ENCODE measurements at places on chromosomes 1 and 21.
A peak's percentile ranks its signal among the peaks of the same experiment; 100 is the strongest.

DNA sequence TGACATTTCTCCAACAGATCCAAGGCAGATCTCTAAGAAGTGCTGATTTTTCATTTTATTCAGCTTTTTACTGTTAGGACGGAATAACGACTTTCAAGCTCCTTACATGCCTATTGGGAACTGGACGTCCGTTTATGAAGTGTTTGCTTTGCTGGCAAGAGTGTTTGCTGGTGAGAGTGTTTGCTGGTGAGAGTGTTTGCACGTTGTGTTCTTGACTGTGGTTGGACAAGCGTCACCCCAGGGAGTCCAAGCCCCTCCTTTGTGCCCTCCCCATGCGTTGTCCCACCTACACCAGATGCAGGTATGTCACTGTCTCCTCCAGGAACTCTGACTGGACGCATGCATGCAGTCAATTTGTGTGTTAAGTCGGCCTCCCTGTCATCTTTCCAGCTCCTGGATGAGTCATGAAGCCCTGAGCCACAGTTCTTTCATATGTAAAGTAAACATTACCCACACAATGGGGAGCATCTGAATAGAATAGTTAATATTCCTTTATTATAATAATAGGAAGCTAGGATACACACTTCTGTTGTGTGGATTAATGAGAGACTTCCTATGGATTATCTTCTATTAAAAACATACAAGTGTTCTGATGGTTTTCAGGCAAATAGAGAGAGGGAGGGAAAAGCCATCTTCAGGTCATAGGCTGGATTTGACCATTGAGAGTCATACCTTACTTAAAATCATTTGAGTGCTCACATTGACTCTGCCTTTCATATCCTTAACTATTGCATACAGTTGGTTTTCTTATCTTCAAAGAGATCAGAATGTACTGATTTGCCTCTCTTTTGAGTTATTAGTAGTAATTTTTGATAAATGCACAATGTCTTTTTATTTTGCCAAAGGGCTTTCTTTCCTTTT lies 119.2 kb downstream of the GALNT2 start:
- DNase-seq: peak; percentile 16

DNA sequence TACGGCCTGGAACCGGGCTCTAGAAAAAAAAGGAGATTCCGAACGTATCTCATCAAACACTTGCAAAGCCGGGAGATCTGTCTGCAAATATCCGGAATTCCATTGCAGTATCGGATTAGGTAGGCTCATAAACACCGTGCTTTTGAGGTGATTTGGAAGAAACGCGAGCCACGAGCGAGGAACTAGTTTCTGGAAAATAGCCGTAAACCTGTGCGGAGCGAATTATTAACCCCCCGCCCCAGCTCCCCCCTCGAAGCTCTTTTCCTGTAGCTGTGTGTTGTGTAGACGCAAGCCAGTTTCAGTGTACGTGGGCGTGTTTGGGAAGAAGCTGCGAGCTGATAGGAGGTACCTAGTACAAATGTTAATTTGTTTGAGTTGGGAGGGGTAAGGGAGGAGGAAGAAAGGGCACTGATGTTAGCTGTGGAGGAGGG lies 1.1 kb downstream of the RALGPS2 start:
- no peak for DNase-seq

DNA sequence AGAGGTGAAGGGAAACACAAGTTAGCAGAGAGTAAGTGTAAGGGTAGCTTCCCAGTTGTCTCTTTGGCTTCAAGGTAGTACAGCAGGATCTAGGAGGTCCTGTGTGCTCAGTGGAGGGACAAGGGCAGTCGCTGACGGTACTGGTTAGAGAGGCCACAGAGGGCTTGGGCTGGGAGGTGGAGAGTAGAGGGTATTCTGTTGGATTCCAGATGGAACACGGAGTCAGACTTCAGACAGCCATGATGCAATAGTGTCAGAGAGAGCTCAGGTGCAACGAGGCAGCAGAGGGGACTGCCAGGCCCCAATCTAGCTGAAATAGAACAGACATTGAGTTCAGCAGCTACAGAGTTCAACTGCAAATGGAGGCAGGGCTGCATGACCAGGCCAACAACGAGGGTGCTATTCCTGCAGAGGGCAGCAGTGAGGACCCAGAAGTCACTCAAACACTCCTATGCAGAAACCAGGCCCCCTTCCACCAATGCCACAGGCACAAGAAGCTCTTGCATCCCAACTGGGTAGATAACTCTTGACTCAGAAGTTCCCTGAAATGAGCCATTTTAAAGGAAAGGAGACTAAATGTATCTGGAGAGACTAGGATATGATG lies 325.0 kb upstream of the ESRRG start:
- no peak for DNase-seq

DNA sequence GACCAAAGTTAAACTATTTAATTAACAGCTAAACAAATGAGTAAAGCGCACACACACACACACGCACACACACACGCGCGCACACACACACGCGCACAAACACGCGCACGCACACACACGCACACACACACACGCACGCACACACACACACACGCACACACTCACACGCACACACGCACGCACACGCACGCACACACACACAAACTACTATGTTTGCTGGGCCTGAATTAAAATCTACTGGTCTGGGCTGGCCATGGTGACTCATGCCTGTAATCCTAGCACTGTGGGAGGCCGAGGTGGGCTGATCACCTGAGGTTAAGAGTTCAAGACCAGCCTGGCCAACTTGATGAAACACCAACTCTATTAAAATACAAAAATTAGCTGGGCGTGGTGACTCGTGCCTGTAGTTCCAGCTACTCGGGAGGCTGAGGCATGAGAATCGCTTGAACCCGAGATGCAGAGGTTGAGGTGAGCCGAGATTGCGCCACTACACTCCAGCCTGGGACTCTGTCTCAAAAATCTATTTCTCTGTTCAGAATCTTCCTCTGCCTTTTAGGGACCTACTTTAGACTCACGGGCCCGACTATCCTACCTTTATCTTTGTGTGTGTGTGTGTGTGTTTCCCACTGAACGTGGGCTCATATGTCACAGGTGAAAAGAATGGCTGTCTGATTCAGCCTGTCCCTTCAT lies 37.5 kb upstream of the DNAJC11 start:
- DNase-seq: no peak

DNA sequence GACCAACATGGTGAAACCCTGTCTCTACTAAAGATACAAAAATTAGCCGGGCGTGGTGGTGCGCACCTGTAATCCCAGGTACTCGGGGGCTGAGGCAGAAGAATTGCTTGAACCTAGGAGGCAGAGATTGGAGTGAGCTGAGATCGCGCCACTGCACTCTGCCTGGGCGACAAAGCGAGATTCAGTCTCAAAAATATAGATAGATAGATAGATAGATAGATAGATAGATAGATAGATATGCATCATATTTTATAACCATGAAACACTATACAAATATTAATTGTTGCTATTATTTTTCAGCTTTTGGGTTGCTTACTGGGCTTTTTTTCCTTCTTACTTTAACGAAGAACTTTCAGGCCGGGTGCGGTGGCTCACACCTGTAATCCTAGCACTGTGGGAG lies 4.8 kb upstream of the FAF1 start:
- no peak for DNase-seq

DNA sequence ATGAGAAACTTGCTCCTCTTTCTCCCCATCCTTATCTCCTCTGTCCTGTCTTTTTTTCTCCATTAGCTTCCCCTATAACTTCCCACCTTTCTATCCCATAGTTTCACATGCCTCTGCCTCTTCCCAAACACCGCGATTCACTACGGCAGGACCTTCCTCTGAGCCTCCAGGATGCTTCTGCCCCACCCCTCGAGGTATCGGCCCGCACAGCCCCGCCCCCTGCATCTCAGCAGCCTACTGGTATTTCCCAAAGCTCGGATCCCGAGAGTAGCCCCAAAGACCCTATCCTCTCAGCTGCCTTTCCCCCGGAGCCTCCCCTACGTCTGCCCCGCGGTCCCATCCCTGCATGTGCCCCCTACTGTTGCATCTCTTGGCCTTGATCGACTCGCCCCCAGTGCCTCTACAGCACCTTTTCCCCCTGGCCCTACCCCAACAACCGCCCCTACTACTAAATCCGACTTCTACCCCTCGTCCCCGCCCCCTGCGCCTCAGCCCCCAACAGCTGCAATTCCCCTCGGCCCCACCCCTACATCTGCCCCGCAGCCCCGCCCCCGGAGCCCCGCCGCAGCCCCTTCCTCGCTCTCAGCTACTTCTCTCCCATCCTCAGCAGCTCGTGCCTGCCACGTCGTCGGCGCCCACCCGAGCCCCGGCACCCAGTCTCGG lies 512 bp downstream of the PIAS3 start:
- no peak for DNase-seq

GRCh38 chr1:31394584-31395193 lies 18.3 kb upstream of the SERINC2 start:
- DNase-seq: peak; percentile 79

DNA sequence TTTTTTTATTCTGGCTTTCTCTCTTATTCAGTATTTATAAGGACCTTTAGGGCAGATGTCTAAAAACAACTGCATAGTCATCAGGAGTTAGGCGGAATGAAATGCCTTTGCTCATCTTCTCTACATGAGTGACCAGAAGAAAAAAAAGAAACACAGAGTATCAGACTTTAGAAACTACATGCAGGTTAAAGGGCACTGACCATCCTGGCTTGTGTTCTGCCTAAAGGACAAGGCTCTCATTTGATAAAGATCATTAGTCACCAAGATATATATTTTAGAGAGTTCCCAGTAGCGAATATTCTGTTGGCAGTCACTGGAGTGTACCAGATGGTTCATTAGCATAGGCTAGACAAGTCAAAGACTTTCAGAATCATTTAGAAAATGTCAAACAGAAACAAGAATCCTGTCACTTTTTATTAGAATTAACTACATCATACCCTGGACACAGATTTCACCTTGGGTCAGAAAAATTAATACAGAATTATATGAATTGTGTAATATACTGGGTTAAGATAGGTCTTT lies 145.6 kb downstream of the NR5A2 start:
- DNase-seq: no peak

GRCh38 chr1:194081444-194081843 lies 895.0 kb upstream of the B3GALT2 start:
- DNase-seq: no peak

DNA sequence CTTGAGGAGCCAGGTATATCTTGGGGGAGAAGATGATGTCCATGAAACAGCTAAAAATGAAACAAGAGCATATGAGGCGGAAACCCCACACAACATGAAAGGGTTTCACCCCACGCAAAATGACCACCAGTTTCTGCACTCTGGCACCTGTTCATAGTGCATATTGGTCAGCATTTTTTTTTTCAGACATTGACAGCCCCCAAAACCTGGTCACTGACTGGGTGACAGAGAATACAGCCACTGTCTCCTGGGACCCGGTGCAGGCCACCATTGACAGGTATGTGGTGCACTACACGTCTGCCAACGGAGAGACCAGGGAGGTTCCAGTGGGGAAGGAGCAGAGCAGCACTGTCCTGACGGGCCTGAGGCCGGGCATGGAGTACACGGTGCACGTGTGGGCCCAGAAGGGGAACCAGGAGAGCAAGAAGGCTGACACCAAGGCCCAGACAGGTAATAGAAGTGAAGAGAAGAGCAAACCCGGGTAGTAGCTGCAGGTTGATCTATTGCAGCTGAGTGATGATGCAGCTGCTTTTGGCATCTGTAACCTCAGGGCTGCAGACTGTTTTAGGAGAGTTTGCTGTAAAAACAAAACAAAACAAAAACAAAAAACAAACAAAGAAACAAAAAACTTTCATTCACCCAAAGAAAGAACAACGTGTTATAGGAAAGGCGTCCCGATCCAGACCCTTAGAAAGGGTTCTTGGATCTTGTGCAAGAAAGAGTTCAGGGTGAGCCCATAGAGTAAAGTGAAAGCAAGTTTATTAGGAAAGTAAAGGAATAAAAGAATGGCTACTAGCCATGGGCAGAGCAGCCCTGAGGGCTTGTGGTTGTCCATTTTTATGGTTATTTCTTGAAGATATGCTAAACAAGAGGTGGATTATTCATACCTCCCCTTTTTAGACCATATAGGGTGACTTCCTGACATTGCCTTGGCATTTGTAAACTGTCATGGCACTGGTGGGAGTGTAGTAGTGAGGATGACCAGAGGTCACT lies 51.0 kb downstream of the TNN start:
- no peak for DNase-seq

DNA sequence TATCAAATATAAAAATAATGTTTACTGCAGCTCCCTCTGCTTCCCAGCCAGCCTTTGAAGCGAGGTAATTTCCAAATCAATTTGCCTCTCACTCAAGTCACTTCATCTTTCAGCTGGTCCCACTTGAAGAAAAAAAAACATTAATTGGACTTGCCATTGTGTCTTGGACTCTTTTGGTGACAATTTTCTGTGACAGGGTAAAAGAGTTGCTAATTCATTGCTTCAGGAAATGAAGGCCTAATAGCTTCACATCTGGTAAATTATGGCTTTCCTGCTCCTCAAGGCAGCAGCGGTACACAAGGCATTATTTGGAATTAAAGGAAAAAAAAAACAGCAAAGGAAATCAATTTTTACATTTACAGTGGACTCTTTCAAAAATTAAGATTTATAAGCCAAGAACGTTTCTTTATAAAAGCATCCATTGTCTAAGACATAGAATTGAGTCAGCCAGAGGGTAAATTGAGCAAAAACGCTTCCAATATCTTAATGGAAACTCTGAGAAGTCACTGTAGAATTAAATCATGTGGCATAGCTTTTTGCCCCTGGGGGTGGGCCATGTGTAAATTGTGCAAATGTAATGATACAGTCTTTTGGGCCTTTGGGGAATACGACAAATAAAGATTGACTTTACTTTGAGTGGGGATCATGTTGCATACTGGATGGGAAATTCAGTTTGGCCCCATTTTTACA lies 102.5 kb downstream of the LYPLAL1 start:
- no peak for DNase-seq

GRCh38 chr1:13228343-13228781 lies 2.4 kb upstream of the PRAMEF18 start:
- peak; percentile 15 for DNase-seq

DNA sequence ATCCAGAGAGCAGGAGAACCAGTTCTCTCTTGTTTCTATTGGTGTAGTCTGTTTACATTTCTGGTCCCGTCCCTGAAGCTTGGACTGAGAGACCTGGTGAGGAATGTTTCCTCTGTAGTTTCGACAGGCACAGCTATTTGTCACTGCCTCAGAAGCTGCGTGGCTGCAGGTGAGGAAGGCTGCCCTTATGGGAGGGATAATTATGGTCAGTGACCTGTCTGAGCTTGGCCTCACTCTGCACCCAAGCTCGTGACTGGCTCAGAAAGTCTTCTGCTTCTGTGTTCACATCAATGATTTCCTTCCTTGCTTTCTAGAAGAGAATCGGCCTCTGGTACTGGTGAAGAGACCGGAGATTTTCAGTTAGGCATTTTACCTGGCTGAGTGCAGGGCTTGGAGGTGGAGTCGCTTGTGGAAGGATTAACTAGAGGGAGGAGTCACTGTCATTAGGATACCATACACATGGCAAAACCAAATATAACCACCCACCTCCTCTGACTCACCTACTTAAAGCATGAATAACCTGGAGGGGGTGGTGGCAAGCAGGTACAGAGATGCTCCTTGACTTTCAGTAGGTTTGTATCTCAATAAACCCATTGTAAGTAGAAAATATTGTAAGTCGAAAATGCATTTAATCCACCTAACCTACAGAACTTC lies 19.9 kb upstream of the WDR26 start:
- no peak for DNase-seq

GRCh38 chr1:220325306-220325995 lies 53.2 kb upstream of the RAB3GAP2 start:
- no peak for DNase-seq
